ENCODE measurements at places on chromosomes 6 and 20.

- no peak for DNase-seq
Observed at GRCh38 chr6:153087436-153087835, 43.6 kb downstream of the RGS17 start.

DNA sequence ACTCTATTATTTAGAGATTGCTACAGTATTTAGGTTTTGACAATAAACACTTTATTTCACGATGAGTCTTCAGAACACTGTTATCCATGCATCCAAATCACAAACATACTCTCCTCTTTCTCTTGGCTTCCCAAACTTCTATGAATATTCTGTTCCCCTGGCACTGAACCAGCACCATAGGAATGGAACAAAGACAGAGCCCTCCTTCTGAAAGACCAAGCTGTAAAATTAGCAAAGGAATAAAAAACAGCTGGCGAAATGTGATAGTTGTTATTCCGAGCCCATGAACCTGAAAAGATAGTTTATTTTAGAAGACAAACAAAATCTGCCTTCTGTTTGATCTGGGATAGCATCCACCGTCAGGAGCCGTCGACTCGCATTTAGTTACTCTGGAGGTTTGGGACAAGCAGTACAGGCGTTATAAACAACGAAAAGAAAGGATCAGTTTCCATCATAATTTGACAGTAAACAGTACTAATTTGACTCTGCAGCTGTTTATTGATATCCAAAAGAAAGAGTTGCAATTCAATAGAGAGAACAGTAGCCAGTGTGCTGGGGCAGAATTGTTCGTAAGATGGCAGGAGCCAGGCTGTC, 161.4 kb downstream of the CLIC5 start:
- no peak for DNase-seq

DNA sequence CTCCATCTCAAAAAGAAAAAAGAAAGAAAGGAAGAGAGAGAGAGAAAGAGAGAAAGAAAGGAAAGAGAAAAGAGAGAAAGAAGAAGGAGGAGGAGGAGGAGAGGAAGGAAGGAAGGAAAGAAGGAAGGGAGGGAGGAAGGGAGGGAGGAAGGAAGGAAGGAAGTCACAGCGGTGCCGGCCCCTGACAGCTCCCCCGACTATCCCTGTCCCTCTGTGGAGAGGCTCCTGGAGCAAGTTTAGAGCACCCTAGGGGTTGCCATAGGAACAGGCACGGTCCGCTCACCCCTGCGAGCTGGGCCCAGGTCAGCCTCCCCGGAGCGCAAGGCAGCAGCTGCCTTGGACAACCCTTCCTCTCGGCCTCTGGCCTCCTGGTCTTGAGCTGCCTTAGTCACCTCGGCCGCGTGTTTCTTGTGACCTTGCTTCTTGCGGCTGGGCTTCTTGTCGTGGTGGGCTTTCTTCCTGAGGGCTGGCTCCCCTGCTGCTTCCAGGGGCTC, 6.8 kb downstream of the BNIP5 start:
- DNase-seq: no peak

DNA sequence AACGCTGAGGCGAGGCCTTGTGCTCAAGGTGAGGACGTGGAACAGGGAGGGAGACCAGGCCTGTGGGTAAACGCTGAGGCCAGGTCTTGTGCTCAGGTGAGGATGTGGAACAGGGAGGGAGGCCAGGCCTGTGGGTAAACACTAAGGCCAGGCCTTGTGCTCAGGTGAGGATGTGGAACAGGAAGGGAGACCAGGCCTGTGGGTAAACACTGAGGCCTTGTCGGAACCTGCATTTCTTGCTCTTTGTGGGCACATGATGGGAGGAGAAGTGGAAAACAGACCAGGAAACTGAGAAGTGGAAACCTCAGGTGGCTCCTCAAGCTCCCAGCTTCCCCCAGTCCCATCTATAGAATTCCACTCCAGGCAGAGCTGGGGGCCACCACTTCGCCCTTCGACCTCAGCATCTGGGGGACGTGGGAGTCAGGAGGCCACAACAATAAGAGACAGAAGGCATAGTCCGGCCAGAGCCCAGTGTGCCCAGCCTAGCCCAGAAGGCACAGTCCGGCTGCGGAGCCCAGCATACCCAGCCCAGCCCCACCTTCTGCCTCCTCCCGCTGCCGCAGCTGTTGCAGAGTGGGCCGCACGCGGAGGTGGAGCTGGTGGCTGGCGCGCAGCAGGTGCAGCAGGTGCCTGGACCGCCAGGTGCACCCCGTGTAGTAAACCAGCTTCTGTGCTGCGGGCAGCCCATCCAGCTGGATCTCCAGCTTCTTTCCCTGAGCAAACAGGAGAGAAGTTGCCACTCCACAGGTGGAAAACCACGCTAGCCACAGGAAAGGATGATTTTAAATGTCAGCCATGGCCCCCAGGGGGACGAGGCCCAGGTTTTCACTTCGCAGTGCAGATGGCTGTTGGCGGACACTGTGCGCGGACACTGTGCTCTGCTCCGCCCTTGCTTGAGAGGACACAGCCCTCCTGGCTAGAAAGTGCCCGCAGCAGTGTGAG, 17.5 kb downstream of the FRMD1 start:
- no peak for DNase-seq

- no peak for DNase-seq
Observed at GRCh38 chr20:14721926-14722452, 384.6 kb upstream of the FLRT3 start.

DNA sequence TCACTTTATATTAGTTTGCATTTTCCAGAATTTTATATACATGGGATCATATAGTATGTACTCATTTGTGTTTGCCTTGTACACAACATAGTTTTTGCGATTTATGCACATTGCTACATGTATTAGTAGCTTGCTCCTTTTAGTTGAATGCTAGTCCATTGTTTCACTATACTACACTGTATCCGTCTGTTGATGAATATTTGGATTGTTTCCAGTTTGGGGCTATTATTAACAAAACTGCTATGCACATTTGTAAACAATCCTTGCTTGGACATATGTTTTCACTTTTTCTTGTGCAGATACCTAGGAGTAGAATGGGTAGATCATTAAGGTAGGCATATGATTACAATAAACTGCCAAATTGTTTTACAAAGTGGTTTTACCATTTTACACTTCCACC, 3.9 kb upstream of the LRRC1 start:
- no peak for DNase-seq

DNA sequence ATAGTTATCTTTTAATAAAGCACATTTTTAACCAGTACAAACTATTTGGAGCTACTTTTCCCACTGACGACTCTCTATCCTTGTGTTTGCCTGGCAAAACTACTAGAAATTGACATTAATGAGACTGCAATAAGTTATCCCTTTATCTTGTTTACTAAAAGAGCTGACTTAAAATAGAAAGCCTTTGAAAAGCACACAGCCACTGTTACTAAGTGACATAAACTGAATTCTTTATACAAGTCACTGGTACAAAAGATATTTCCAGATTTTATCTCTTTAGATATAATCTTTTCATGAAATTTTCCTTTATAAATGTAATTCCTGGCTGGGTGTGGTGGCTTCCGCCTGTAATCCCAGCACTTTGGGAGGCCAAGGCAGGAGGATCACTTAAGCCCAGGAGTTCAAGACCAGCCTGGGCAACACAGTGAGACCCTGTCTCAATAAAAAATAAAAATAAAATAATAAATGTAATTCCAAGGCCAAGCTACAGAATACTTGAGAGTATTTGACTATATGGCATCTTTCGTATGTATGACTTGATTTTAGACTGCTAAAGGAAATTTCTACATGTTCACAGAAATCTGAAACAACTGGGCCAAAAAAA, 9.5 kb downstream of the MBOAT1 start:
- no peak for DNase-seq

DNA sequence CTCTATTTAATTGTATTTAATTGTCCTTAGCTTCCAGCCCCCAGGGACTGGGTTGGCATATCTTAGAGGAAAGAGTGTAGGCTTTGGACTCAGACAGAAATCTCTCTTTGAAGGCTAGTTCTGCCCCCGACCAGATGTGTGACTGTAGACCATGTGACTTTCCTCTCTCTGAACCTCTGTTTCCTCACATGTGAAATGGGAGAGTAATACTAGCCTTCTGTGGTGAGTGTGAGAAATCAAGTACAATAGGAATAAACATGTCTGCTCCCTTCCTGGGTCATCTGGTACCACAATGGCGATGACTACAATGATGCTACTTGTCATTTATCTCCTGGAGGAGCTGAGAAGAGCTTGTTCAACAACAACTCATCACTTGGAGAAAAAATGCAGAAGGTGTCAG, 179.9 kb downstream of the LRFN2 start:
- DNase-seq: no peak

DNA sequence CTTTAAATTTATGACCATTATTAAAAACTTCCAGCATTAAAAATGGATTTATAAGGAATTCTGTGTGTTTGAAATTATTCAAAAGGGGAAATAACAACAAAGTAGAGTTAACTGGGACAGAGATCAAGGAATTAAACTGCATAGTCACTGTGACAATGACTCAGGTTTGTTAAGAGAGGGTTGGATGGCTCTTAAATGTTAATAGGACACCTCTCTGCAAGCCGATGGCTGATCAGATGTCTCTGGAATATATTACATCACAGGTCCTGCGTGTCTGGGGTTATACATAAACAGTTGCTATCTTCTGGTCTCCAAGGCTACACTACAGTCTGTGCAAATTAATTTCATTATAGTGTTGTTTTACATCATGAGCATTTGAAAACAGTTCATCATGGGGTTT, 574.3 kb downstream of the COL12A1 start:
- DNase-seq: no peak

GRCh38 chr6:151665329-151665728, 142.2 kb upstream of the ESR1 start:
- no peak for DNase-seq

GRCh38 chr6:148780918-148781436, 34.1 kb downstream of the UST start:
- DNase-seq: no peak

- no peak for DNase-seq
Observed at GRCh38 chr6:142712231-142712630, 232.7 kb downstream of the HIVEP2 start.

- DNase-seq: no peak
Observed at GRCh38 chr6:52216932-52217575, 27.2 kb downstream of the IL17F start.

DNA sequence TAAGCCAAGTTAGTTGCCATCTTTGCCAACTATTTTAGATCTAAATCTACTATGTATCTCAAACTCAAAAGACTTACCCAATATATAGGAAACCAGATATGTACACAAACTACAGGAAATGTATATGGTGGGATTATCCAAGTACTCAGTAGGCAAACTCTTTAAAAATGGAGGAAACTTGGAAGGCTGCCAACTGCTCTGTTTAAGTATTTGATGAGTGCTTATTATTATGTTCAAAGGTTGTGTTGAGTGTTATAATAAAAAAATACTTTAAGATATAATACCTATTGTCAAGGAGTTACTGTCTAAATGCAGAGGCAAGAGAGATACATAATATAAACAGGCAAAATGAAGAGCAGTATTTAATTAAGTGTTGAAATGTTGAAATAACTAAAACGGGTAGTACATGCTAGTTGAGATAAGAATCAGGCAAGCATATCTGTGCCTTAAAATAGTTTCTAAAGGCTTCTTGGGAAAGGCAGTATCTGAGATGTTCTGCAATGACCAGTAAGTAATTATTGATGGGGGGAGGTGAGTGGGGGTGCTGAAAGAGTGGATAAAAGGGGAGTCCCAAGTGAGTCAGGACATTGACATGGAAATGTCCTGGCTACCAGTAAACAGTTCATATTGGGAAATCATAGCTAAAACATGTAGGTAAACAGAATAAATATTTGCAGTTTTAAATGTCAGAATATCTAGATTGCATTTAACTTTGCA, 6.5 kb upstream of the DST start:
- DNase-seq: no peak

- no peak for DNase-seq
Observed at GRCh38 chr6:113997116-113997515, 26.2 kb upstream of the HDAC2 start.

DNA sequence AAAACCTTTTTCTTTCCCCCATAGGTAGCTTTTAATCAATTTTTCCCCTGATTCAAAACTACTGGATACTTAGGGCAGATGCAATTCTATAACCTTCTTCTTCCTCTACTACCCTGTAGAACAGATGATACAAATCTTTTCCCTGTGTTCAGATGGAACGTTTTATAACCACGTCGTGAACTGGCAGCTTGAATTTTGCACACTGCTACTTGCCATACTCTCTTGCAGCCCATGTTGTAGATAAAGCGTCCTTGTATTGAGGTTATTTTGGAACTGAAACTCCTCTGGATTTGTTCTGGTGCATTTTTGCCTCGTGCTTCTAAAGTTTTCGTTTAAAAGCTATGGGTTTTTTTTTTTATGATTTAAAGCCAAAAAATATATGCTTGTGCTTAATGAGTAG, 440.2 kb downstream of the RFPL4B start:
- no peak for DNase-seq

- no peak for DNase-seq
Observed at GRCh38 chr20:14341801-14342200, 4.4 kb upstream of the FLRT3 start.

- no peak for DNase-seq
Observed at GRCh38 chr6:50602292-50602691, 111.0 kb upstream of the TFAP2D start.

GRCh38 chr20:59818911-59819310, 114.5 kb downstream of the SYCP2 start:
- DNase-seq: no peak

GRCh38 chr6:160160450-160160849, 38.8 kb downstream of the SLC22A1 start:
- DNase-seq: no peak

GRCh38 chr6:15586503-15586902, 76.3 kb downstream of the DTNBP1 start:
- no peak for DNase-seq

- DNase-seq: no peak
Observed at GRCh38 chr6:56242346-56242745, 5.0 kb downstream of the COL21A1 start.

GRCh38 chr20:17859002-17859615, 109.5 kb downstream of the SNX5 start:
- no peak for DNase-seq

DNA sequence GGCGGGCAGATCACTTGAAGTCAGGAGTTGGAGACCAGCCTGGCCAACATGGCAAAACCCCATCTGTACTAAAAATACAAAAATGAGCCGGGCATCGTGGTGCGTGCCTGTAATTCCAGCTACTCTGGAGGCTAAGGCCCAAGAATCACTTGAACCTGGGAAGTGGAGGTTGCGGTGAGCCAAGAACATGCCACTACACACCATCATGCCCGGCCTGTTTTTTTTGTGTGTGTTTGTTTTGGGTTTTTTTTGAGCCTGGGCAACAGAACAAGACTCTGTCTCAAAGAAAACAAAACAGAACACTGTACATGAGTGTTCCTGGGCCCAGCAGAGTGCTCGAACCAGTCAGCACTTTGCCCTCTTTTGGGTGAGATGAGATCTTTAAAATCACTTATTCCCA, 159.1 kb downstream of the MTHFD1L start:
- no peak for DNase-seq

DNA sequence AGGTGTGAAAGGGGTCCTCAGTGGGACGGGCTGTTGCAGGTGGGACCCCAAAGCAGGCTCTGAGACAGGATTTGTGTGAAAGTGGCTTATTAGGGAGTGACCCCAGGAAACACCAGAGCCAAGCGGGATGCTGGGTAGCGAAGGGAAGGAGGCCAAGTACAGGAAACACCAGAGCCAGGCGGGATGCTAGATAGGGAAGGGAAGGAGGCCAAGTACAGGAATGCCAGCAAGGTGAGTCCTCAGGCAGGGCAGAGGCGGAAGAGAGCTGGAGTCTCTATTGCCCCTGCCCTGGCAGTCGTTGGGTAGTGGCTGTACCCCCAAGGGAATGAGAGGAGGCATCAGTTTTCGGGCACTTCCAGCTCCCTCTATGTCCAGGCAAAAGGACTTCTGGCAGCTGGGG, 30.5 kb upstream of the TGM2 start:
- no peak for DNase-seq

- no peak for DNase-seq
Observed at GRCh38 chr6:90107771-90108282, 188.8 kb downstream of the BACH2 start.
